ENCODE measurements at places on chromosomes 3 and 15. TPM values are rescaled to one million over a fixed set of nuclear protein-coding genes. Genes with fewer than 3 reads are reported as not detected.

Gene SPATA12
- total RNA-seq = not detected

Gene C3orf22
- total RNA-seq = not detected

Gene COMMD4
- 35.5 TPM for total RNA-seq

Gene B2M
- 904 TPM for total RNA-seq

Measured in cardiac septum (tissue), 1 donor.